ENCODE measurements at places on chromosomes 3 and 15.

GRCh38 chr3:152970851-152971250, 135.9 kb downstream of the P2RY1 start:
- DNase-seq = peak; percentile 22

DNA sequence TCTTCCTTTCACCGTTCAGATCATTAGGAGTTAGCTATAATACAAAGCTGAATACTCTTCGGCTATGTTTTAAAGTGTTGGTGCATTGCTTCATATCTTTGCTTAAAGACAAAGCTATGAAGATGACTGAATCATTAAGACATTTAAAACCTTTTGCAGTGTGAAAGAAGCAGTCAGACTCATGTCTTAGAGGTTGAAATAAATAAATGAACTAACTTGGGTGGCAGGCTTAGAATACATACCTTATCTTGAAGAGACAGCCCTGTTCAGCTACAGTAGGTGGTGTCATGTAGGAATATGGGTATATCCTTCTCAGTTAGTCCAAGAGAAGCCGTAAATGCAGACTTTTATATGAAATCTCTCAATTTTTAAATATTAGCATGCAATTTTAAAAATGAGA, 63.4 kb downstream of the OPA1 start:
- DNase-seq = no peak

DNA sequence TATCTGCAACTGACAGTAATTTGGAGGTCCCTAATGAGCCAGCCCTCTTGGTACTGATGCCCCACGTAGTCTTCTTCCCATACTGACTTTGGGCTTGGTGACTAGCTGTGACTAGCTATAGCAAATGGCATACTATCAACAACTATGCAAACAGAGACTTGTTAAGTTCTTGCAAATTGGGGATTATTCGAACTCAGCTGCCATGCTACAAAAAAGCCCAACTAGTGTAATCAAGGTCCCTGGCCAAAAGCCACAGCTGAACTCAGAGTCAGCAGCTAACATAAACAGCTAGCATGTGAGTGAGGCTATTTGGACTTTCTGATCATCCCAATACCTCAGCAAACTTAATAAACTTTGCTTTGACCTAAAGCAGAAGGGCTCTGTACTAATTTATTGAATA, 121.2 kb upstream of the PLXND1 start:
- DNase-seq = no peak

GRCh38 chr15:36932070-36932469, 168.3 kb downstream of the MEIS2 start:
- no peak for DNase-seq

- no peak for DNase-seq
These were observed 566.3 kb downstream of the NR2F2 start for GRCh38 chr15:96896766-96897165.

GRCh38 chr15:33107950-33108349, 86.6 kb downstream of the FMN1 start:
- DNase-seq = no peak

DNA sequence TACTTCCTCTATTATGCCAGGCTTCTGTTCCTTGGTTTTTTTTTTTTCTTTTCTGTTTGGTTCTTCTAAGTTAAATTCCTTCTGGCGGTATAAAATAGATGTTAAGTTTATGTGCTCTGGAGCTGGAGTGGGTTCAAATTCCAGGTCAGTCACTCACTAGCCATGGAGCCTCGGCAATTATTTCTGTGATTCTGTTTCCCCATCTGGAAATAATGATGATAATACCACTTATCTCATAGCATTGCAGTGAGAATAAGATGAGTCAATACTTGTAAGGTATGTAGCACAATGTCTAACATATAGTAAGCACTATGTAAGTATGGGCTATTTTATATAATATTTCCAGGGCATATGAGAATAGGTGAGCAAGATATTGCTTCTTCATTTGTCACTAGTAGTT, 33.2 kb upstream of the ZDHHC23 start:
- DNase-seq = no peak

DNA sequence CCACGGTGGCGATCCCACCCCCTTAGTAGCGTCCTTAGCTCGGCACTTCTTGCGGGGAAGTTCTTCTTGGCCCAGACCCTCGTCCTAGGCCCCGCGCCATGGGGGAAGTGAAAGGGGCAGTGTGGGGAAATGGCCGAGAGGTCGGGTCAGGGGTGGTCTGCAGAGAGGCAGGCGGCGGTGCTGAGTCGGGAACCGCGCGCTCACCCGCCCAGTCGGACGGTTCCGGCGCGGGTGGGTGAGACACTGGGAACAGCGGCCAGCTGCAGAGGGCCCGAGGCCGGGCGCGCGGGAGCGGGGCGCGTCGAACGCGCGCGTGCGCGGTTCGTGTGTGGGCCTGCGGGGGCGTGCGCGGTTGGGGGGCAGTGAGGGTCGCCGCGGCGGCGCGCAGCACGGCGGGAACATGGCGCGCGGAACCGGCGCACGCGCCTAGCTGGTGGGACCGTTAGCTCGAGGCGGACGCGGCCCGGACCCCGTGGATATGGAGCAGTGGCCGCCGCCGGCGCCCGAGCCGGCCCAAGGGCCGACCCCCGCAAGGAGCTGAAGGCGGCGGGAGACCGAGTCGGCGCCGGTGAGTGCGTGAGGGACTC, 246.9 kb downstream of the GOLGA6L6 start:
- DNase-seq = no peak
